Type B pancreatic cell (in vitro differentiated cells): ENCODE measurements at places on chromosomes 12 and 14.

GRCh38 chr14:72869407-72870329 is 24.2 kb downstream of the DPF3 start:
- DNase-seq: no peak

- DNase-seq: no peak
These were observed 6.8 kb upstream of the KANSL2 start for GRCh38 chr12:48688836-48689235.

- no peak for DNase-seq
These were observed 1209.5 kb downstream of the SLC16A7 start for GRCh38 chr12:60805364-60805763.

GRCh38 chr12:39779768-39780340 is 160.3 kb upstream of the ABCD2 start:
- no peak for DNase-seq

- DNase-seq: no peak
These were observed 30.8 kb downstream of the COA8 start for GRCh38 chr14:103593577-103593976.

DNA sequence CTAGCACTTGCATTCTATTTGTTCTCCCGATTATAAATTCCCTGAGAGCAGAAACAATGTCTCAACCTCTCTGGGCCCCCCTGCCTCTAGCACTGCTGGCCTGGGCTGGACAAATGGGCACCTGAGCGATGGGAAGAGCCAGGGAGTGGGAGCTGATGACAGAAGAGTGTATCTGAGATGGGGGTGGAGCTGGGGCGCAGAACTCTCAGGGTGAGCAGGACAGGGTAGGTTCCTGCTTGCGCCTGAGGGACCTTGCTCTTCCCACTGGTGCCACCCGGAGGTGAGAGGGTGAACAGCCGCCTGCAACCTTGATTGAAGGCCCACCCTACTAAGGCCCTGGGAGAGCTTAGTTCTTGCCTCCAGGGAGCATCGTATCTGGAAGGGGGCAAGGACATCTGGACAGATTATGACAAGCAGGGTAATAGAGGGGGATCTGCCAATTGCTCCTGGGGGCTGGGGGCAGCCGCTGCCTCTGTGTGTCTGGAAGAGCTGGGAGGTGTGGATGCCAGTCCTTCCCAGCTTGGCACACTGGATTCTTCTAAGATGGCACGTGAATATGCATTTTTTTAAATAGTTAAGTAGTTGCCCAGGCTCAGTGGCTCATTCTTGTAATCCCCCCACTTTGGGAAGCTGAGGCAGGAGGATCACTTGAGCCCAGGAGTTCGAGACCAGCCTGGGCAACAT is 43.0 kb upstream of the TSPAN9 start:
- DNase-seq: no peak

- DNase-seq: no peak
These were observed 508.1 kb downstream of the DIO2 start for GRCh38 chr14:79703209-79703608.

DNA sequence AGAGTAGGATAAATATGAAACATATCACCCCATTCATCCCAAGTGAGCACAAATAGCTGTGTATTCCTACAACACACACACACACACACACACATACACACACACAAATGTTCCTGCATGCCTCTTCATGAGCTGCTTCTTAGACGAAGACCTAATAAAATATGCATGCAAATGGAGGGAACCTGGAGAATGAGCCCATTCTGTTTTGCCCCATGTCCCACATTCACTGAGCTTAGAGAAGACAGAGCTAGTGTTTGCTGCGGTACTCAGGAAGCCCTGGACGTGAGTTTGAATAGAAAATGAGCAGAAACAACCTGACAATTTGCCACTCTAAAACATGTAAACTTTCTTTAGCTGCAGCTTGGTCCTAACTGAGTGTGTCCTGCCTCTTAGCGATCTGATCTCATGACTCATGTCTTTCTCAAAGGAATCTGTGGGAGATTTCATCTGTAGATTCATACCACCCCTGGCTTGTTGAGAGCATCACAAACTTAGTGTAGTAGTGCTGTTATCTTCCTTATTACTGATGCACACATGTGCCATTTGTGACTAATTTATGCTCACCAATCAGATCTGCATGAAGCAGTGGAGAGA is 86.8 kb downstream of the ITPR2 start:
- DNase-seq: no peak

DNA sequence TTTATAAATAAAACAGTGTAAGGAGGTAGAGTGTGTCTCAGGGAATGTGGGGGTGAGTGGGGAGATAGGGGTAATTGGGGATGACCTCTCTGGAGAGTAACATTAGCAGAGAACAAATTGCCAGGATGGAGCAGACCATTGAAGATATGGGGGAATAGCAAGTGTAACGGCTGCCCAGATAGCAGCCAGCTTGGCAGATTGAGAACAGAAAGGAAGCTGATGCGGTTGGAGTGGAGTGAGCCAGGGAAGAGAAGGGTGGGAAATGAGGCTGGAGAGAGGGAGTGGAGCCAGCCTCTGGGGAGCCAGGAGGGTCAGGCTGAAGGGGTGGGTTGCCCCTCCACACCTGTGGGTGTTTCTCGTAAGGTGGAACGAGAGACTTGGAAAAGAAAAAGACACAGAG is 5.6 kb upstream of the ADCK1 start:
- DNase-seq: no peak

GRCh38 chr12:74903522-74903921 is 306.1 kb downstream of the KCNC2 start:
- no peak for DNase-seq

- no peak for DNase-seq
These were observed 700.2 kb downstream of the DIO2 start for GRCh38 chr14:79511146-79511545.

DNA sequence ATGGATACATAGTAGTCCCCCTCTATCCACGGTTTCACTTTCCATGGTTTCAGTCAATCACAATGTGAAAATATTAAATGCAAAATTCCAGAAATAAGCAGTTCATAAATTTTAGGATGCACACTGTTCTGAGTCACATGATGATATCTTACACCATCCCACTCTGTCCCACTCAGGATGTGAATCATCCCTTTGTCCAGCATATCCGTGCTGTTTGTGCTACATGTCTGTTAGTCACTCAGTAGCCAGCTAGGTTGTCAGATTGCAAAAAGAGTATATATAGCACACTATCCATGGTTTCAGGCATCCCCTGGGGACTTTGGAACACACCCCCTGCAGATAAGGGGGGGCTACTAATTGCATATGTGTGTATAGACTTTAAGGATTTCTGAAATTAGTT is 8.1 kb upstream of the NAA30 start:
- DNase-seq: no peak

DNA sequence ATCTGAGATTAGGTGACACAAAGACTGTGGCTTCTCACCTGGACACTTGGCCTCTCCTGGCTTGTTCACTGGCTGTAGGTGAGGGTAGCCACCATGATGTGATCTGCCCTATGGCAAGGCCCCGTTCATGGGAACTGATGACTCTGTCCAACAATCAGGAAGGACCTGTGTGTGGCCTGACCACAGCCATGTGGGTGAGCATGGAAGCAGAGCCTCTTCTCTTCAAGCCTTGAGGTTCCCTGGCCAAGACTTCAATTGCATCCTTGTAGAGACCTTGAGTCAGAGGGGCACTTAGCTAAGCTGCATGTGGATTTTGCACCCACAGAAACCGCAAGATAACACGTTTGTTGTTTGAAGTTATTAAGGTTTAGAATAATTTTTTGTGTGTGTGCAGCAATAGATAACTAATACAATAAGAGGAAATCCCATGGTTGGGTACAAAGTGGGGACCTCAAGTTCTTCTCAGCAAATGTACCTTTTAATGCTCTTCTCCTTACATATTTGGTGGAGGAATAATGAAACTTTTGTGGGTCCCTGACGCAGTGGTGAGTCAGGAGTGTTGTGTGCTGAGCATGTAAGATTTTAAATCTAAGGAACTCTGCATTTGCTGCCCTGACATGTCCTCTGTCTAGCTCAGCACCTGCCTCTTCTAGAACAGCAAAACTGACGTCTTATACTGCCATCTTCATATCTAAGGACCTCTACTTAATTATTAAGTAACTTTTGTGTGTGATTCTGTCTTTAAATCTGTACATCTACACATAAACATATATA is 27.5 kb upstream of the PLEKHG7 start:
- no peak for DNase-seq

DNA sequence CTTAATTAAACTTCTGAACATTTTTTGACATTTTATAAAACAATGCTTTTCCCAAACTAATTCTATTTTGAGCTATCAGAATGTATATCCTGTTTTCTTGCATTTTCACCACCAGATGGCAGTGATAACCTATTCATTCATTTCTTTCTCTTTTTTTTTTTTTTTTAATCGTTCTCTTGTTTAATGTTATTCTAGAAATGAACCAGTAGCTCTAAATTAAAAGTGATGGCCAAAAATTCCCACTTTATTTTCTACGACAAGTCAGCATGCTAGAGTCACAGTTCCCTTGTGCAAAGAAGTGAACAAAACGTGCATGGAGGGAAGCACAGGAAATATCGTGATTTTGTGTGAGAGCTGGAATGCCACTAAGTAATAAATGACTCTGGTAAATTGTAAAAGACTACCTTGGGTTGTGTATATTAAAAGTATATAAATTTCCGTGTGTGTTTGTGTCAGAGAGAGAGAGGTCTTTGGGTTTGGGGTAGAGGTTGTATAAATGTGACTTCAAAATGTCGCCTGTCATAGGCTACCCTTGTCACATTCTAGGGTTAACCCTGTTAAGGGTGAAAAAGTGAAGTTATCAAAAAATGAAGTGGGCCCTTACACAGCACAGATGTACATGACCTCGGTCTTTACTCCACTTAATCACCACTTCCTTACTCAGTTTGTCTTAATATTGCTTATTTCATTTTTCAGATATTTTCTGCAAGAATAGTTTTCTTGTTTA is 40.4 kb upstream of the LDHB start:
- no peak for DNase-seq

- DNase-seq: no peak
These were observed 355.4 kb upstream of the FAR2 start for GRCh38 chr12:28793581-28794151.

DNA sequence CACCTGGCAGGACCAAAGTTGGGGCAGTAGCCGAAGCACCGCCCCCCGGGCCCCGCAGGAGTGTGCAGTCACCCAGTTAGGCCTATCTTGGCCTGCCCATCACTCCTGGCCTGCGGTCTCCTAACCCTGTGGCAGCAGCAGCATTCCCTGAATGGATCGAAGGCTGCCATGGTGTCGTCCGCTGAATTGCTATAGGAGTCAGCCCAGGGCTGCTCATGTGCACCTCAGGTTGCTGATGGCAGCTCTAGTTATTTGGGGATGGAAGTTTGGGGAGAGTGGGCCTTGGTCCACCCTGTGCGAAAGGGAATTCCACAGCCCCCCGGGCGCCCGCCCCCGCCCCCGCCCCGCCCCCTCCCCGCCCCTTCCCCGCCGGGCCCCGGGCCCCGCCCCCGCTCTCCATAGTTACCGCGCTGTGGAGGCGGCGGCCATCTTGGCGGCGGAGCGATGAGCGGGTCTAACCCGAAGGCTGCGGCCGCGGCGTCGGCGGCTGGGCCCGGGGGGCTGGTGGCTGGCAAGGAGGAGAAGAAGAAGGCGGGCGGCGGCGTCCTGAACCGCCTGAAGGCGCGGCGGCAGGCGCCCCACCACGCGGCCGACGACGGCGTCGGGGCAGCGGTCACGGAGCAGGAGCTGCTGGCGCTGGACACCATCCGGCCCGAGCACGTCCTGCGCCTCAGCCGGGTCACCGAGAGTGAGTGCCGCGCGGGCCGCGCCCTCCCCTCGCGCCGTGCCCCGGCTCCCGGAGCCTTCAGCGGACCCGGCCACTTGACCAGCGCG is at the start of gene UNC119B:
UNC119B (plus strand) TSS at position 428 of the 774 bp plus-strand sequence; CDS start at position 445, 17 bp downstream.
- peak; percentile 80 for DNase-seq
